ENCODE measurements at places on chromosomes 5 and 9. TPM values are rescaled to one million over a fixed set of nuclear protein-coding genes. Genes with fewer than 3 reads are reported as not detected.

GRCh38 chr5:59891962-59892643, 1.4 kb downstream of the PDE4D start:
- no peak for DNase-seq
- peaks cover 5% of the 10 kb centered on the region for H3K4me1 ChIP-seq
- H3K36me3 ChIP-seq, result no peaks in the 10 kb centered on the region
- no peak overlapping the region for H3K4me3 ChIP-seq
- no peak overlapping the region for H3K27ac ChIP-seq

- H3K4me1 ChIP-seq, result peaks cover 19% of the 10 kb centered on the region
- peak overlapping the region; percentile 81 for H3K27ac ChIP-seq
- peak; percentile 23 for DNase-seq
- peak overlapping the region; percentile 12 for H3K4me3 ChIP-seq
- H3K27me3 ChIP-seq, result peaks cover 3% of the 10 kb centered on the region
- no peaks in the 10 kb centered on the region for H3K36me3 ChIP-seq
Measured at GRCh38 chr9:89961616-89962341, 357.0 kb downstream of the GADD45G start.

DNA sequence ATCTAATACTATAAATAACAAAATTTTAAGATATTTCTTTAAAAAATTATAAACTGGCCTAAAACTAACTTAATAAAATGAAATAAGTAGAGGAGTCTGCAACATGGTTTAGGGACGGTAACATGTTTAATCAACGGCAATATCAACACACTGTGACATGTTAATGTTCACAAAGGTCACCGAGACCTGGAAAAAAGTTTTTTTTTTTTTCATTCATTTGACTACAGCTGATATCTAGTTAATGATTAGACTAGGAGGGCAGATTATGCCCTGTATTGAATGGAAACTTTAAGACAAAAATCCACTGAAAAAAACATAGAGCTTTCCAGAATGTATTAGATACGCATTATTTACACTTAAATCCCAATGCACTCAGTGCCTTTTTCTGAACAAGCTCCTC, 67.0 kb upstream of the CDK5RAP2 start:
- no peaks in the 10 kb centered on the region for H3K27me3 ChIP-seq
- no peak for DNase-seq
- peaks cover 5% of the 10 kb centered on the region for H3K36me3 ChIP-seq
- H3K4me1 ChIP-seq, result no peaks in the 10 kb centered on the region
- no peak overlapping the region for H3K4me3 ChIP-seq

DNA sequence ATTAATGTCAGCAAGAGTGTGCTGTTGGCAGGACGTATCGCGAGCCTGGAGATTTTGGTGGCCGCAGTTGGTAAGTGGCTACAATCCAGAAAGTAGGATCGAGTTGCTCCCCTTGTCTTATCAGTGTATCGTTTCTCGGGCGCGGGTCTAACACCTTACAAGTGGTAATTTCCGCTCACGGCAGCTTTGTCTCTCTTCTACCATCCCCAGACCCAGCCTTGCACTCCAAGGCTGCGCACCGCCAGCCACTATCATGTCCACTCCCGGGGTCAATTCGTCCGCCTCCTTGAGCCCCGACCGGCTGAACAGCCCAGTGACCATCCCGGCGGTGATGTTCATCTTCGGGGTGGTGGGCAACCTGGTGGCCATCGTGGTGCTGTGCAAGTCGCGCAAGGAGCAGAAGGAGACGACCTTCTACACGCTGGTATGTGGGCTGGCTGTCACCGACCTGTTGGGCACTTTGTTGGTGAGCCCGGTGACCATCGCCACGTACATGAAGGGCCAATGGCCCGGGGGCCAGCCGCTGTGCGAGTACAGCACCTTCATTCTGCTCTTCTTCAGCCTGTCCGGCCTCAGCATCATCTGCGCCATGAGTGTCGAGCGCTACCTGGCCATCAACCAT, 1.1 kb downstream of the PTGER4 start:
- DNase-seq, result peak; percentile 64
- H3K4me3 ChIP-seq, result peak overlapping the region; percentile 92
- H3K27ac ChIP-seq, result peak overlapping the region; percentile 95
- no peaks in the 10 kb centered on the region for H3K27me3 ChIP-seq

GRCh38 chr9:18639911-18640310, 166.0 kb downstream of the ADAMTSL1 start:
- no peak for DNase-seq
- no peak overlapping the region for H3K4me3 ChIP-seq
- no peak overlapping the region for H3K27ac ChIP-seq

Gene PRRX2
- not detected for total RNA-seq

Gene PKD2L2
- total RNA-seq, result not detected

All from activated CD4-positive, alpha-beta T cell treated with anti-CD3 and anti-CD28 coated beads, Interleukin-2, amount 10 ng/mL, durations not matched to agents 7 days and 5 days (primary cell).